ENCODE measurements at places on chromosomes 12 and 14.

GRCh38 chr12:99809909-99810308, 162.4 kb downstream of the GARIN6 start:
- no peak for DNase-seq

- no peak for DNase-seq
Measured at GRCh38 chr14:103512701-103513611, 9.7 kb downstream of the CKB start.

GRCh38 chr12:55847033-55847432, 4.3 kb upstream of the MMP19 start:
- DNase-seq: peak; percentile 55

- no peak for DNase-seq
Measured at GRCh38 chr12:106292339-106292738, 10.2 kb upstream of the TCP11L2 start.

GRCh38 chr12:54579258-54579657, 9.2 kb downstream of the PPP1R1A start:
- DNase-seq: no peak
